Central memory CD4-positive, alpha-beta T cell (primary cell): ENCODE measurements at places on chromosomes 5 and 9.

DNA sequence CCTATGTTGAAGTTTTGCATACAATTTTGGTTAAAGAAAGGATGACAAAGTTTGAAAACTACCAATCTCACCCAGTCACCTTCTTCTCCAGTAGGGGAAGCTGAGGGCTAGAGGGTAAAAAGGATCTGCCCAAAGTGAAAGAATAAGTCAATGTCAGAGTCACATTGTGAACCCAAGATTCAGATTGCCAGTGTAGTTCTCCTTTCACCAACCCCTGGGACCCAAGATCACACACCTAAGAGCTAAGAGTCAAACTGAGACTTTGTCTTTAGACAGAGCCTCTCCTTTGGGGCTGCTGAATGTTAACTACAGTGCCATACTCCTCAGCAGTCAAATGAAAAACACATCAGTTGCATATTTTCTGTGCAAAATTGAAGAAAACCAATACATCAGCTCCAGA, 210.6 kb downstream of the ATP10B start:
- no peak for DNase-seq

- no peak for DNase-seq
Observed at GRCh38 chr9:108125625-108126024, 636.1 kb upstream of the KLF4 start.

GRCh38 chr5:95870105-95870672, 47.7 kb upstream of the GLRX start:
- no peak for DNase-seq

DNA sequence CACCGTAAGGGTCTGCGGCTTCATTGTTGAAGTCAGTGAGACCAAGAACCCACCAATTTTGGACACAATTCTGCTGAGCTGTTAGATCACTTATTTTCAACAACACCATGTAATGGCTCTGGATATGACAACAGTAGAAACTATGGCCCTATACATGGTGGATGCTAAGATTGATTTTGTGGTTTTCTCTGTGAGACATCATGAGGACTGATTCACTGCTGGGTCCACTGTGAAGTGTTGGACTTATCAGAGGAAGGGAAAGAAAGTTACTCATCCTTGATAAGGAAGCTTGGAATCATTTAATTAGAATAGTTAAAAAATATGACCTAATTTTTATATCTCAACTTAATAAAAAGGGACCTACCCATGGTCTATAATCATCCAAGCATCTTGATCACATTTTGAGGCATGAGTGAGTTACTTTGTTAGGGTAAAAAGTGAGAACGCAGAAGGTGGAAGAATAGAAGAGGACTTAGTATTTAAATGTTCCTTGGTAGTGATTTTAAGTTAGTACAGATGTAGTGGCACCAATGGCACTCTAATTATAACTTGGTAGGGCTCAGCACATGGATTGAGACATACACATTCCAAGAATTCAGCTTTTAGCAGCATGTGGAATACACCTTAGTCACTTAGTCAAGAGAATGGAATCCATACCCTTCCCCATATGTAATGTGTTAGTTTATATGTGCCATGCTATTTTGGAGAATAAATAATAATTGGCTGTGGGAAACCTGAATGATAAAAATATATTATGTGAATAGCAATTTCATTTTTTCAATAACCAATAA, 123.5 kb upstream of the CD180 start:
- DNase-seq = no peak
